ENCODE measurements at places on chromosomes 1 and 21.

- DNase-seq: no peak
Measured at GRCh38 chr1:11563560-11564069, 84.7 kb downstream of the DISP3 start.

DNA sequence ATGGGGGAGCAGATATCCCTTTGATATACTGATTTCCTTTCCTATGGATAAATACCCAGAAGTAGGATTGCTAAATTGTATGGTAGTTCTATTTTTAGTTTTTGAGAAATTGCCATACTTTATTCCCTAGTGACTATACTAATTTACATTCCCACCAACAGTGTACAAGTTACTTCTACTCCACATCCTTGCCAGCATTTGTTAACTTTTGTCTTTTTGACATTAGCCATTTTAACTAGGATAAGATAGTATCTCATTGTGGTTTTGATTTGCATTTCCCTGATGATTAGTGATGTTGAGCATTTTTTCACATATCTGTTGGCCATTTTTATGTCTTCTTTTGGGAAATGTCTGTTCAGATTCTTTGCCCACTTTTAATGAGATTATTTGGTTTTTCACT, 620.6 kb upstream of the CAMK1G start:
- DNase-seq: no peak

- DNase-seq: no peak
Measured at GRCh38 chr1:185532856-185533255, 201.3 kb upstream of the HMCN1 start.

DNA sequence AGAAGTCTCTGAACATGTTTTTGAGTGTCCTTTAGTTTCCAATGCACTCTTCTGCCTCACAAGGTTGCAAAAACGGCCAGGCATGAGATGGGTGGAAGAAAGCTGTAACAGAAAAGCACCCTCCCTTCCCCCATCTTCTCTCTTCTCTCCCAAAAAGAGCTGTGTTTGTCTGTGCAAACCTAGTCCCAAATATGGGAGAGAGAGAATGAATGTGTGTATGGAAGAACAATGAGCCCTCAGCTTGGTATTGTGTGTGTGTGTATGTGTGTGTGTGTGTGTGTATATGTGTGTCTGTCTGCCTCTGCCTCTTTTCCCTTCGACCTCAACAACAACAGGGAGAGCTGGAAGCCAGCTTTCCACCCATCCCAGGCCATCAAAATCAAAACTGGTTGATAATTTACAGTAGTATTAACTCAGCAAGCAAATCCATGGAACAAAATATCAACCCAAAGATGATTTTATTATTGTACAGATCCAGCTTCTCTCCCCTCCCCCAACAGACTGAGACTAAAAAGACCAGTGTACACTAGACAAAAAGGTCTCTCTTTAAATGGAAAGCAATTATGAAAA, 1.8 kb downstream of the RERE start:
- no peak for DNase-seq

DNA sequence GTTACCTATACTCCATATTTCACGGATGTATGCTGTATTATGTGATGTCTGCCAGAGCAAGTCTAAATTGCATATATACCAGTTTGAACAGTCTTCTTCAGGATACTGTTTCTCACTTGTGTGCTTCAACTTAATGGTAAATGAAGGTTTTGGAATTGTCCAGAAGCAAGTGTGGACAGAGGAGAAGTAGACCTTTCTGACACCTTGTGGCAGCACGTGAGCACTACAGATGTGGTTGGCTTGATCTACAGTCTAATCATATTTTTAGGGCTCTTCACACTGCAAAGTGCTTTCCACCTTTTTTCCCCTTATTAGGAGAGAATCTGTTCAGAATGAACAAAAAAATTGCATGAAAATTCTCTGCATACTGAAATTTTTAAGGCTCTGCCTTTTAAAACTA, 10.9 kb downstream of the MORC3 start:
- DNase-seq: peak; percentile 16

DNA sequence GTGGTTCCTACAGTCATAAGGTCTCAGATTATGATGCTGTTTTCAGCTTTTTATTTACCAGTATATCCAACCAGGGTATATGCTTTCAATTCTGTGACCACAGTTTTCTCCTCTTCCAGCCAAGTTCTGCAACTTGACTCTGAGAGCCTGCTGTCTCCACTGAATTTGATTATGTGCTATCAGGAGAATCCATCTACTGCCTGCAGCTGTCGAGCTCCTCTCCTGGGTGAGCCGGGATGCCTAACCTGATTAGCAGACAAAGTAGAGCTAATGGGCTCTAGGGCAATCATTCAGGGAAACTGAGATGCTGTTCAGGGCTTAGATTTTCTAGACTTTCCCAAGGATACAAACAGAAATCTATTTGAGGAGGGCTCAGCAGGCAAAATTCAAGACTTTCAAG, 271.5 kb upstream of the BEND5 start:
- no peak for DNase-seq

- no peak for DNase-seq
Measured at GRCh38 chr1:110235834-110236682, 25.9 kb downstream of the KCNC4 start.

DNA sequence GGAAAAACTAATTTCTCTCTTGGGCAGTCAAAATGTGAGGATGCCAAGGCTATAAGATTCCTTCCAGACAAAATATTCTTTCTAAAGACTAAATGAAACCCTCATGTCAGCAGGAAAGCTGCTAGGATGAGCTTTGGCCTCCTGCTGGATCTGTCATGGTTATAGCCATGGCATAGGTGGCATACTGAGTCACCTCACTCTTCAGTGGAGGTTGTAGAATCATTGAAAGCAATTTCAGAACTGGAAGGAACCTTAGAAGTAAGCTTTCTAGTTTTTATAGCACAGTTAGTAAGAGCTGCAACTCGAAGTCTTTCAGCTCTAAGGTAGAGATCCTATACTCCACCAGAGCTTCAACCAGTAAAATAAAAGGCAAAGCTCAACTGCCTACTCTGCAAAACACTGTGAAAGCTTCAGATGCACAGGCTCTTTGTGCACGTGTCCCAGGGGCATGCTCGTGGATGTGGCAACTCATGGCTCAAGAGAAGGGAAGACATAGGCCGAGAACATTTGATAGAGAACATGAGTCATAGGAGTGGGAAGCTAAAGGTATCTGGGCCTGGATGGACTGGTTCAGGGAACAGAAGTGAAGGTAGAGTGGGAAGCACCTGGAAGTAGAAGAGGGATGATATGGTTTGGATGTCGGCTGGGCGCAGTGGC, 5.8 kb downstream of the AVPR1B start:
- no peak for DNase-seq

DNA sequence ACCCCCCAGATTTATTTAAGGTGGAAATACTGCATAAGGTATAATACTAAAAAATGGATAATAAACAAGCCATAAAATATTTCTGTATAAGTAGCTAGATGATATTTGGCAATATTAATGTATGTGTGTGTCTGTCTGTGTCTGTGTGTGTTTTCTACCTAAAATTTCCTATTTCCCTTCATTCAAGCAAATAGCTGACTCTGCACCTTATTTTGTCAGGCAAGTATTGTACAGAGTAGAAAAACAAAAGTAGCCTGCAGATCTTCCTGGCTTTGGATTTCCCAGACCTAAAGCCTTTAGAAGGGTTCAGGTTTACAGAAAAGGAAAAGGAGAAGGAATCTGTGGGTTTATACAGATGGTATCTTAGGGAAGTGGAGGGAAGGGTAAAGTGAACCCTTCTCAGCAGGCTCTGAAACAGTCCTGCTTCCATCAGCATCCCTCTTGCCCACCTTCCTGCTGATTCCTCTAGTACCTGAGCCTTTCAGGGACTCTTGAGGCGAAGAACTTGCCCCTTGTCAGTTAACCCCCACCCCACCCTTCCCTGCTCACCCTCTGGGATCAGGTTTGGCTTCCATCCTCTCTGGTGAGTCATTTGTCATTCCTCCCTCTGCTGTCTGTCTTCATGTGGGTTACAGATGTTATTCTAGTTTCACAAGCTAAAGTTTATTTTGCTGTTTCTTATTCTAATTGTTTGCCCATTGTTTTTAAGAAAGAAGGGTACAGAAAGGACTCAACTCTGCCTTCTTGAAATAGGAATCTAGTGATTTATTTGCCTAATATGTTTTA, 21.7 kb upstream of the RGS16 start:
- DNase-seq: no peak

DNA sequence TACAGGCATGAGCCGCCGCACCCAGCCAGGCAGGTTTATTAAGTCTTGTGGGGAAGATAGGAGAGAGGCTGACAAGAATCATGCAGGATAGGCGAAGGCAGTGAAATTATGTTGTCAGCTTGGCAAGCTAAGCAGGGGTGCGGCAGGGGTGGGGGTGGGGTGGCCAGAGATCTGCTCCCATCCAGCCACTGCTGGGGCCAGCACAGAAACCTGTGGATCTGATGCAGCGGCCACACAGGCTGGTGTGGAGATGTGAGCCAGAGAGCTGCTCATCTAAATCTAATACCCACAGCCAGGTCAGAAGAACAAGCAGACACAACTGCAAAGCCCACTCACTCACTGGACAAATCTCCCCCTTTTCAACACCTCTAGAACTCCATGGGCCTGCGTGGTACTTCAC, 68.7 kb downstream of the KCTD3 start:
- DNase-seq: no peak

DNA sequence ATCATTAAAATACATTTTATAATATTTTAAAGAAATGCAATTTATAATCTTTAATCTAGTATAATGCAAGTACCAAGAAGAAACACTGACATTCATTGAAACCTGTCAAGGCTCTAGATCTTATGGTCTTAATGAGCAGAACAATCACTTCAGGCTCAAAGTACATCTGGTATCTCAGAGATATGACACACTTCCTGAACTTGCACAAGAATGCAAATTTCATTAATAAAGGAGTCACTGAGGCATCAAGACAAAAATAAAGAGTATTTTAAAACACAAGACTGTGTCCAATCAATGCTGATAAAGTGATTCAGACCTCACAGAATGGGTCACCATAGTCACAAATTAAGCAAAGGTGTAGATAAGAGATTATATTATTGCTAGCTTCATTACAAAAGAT, 178.1 kb downstream of the AK5 start:
- DNase-seq: no peak

All from stimulated activated CD8-positive, alpha-beta memory T cell treated with anti-CD3 and anti-CD28 coated beads, Interleukin-7, amount 100 ng/mL, for 1 hour (primary cell).